ENCODE measurements at places on chromosomes 1 and 21.

DNA sequence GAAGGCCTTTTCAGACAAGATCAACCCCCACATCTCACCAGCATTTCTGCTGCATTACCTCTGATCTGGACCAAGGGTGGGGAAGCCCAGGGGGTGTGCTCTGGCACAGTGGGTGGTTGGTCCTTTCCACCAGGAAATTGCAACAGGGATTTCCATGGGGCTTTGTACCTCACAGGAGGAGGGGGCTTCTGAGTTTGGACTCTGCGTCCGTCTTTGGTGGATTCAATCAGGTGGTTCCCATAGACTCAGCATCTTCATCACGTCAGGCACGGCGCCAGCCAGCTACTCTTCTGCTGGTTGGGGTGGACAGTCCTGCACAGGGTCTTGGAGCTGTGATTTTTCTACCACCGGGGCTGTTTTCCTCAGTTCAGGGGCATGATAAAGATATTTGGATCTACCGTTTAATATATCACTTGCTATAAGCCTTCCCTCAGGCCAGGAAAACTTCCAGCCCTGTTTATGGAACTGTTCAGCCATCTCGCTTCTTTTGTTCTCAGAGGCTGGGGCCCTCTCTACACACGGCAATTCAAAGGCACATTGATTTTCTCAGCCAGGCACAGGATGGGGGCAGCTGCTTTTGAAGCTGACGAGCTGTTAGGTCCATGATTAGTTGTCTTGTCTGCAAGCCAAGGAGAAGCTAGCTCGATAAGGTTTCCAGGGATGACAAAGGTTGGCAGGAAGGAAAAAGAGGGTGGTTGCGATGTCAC is 467.3 kb downstream of the CAMTA1 start:
- DNase-seq: no peak

- DNase-seq: no peak
Measured at GRCh38 chr1:108130794-108131193, 69.3 kb downstream of the SLC25A24 start.

GRCh38 chr1:18630511-18631495 is at the start of gene PAX7:
Gene PAX7 (plus strand): TSS chr1:18630846. CDS start chr1:18631604, 758 bp downstream.
- no peak for DNase-seq

DNA sequence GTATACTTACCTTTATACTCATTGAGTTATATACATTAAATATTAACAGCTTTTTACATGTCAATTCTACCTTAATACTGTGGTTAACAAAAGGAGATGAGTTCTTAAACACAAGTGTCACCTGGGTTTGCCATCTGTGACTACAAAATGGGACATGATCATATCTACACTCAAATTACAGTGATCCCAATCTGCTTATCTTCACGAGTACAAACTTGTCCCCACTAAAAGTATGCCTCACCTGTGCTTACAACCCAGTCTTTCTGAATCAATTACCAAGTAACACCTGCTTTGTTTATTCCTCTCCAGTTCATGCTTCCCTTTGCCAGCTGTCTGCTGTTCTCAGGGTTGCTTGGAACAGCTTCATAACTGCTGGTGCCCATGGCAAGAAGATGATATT is 8.8 kb downstream of the CD1E start:
- no peak for DNase-seq

DNA sequence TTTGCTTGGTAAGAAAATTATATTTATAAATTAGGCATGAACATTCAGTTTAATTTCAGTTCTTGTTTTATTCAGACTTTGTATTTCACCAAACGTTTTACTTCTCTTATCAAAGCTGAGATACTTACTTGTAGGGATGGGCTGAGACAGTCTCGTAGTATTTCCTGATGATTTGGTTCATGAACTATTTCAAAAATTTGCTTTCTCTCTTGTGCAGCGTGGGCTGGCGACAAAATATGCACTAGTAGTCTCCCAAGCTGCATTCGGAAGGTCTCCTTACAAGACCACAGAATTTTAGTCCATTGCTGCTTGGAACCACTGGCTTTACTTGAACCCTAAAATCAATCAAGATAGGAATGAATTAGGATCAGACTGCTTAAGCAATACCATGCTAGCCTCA is 91.7 kb upstream of the GNG4 start:
- no peak for DNase-seq

DNA sequence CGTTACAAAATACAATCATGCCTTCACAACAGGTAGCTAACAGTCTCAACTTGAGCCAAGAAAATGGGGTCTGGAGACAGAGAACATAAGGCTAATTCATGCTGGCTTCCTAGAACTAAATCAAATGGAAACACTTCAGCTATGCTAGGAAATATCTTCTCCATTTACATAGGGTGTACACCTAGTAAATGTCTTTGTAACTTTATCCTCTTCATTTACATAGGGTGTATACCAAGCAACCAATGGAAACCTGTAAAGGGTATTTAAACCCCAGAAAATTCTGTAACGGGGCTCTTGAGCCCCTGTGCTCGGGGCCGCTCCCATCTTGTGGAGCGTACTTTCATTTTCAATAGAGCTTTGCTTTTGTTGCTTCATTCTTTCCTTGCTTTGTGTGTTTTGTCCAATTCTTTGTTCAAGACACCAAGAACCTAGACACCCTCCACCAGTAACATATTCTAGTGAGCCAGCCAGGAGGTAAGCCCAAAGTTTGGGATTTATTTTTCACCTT is 19.5 kb upstream of the CYP4X1 start:
- DNase-seq: no peak

DNA sequence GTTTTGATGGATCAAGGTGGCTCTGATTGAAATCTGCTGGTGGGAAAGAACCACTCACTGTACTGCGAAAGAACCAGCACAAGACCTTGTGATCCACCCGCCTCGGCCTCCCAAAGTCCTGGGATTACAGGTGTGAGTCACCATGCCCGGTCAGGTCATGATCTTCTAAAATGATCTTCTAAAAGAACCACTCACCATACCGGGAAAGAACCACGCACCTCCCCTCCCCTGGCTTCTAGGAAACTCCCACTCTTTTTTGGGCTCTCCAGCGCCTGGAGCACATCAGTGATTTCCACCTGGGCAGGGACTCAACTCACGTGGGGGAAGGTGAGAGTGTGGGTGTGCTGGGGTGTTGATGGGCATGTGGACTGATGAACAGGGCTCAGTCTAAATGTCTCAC is 7.9 kb upstream of the RAB7B start:
- no peak for DNase-seq

DNA sequence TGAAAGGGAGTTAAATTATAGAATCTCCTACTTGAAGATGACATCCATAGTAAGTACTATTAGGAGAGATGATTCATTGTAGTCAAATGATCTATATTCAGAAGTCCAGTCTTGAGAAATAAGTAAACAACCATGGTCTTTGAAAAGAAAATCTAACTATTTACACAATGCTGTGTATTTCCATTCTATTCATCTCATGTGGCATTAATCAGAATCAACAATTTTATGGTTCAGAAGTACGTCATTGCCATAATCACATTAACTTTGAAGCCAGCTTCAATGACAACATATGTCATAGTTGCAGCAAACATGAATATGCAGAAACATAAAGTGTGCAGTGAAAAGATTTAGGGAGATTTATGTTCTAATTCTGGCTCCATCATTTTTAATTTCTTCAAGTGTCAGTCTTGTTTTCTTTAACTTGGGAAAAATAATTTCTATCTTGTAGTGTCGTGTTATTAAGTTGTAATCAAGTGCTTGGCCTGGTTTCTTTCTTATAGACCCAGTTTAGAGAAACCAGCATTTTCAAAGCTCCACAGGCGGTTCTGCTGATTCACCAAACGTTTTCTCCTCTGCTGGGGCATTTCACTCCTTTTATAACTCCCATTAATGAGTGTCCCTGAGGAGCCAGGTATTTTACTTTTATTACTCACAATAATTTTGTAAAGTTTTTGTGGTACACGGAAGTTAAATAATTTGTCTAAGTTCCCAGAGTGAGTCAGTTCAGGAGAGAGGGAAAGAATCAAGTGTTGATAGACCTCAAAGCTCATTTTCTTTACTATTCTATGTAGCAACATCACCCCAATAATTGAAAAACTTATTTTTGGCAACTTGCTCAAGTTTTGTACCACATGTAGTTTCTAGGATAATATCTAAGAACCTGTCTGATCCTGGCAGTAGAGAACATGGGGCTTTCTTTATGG is 35.9 kb upstream of the PTGS2 start:
- DNase-seq: no peak

DNA sequence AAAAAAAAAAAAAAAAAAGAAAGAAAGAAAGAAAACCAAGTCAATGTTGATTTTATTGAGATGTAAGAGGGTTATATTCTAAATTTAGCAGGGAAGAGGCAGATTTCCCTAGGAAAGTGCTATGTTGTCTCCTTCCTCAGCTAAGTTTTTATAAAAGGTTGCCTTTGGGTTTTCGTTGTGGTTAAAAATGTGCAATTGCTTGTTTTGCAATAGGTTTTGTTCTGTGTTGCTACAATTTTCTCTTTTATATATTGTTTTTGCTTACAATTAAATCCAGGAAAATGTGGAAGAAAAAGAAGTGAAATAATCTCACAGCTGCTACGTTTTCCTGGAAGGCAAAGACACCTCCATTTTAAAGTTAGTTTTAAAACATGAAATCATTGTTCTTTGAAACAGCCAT is 136.7 kb upstream of the C1orf105 start:
- DNase-seq: no peak

GRCh38 chr1:65255035-65255655 is 54.2 kb upstream of the DNAJC6 start:
- no peak for DNase-seq

- no peak for DNase-seq
Measured at GRCh38 chr1:196543833-196544232, 64.4 kb downstream of the KCNT2 start.

DNA sequence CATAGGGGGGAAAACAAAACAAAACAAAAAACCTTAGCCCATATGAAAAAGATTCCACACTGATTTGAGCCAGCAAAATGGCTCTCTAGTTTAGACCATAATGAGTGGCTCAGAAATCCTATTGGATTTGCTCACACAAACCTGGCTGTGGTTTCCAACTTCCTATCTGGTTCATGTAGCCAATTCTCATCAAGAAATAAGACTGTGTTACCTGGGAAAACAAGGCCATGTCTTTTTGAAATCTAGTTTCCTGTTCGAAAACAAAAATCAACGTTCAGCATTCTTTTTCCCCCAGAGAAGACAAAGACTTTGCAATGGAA is 69.2 kb downstream of the TBX15 start:
- no peak for DNase-seq

DNA sequence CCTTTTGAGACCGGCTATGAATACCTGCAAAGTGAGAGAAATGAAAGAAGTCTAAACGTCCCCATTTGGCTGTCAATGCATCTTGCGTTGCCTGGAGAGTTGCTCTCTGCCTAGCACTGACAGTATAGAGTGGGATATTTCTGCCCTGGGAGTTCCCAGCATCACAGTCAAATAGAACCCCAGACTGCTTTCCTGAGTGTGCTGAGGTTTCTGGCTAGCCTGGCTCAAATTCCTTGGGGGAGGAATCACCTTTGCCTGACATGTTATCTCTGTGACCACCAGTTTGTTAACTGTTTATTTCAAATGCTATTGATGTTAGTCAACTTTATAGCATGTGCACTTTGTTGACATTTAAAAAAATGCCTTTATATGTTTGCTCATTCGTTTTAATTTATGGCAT is 212.0 kb upstream of the FAM78B start:
- DNase-seq: no peak

DNA sequence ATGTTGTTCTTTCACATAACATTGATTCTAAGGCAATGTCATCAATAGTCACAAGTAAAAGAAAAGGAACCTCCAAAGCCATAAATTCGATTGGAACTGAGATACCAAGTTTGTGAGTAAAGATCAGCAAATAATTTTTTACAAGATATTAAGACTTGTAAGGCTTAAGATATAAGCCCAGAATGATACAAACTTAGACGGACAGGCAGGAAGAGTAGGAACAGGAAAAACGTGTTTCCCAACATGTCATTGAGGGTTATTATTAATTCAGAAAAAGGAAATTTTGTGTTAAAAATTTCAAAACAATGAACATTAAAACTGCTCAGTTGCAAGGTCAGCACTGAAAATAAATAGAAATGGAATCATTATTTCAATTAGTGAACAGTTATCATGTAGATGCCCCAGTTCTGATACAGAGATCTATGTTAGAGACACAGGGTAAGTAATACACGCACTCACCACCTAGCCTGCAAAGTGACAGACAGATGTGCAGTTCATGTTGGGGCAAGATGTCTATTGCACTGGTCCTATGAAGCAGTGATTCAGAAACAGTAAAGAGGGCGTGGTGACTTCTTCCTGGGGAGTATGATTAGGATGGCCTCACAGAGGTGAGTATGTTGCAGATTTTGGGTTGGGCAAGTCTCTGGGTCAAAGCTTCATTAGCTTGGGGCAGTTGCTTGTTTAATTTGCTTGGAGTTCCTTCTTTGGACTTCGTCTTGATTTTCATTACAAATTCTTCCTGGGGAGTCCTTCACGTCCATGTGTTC is 284.4 kb downstream of the SETD4 start:
- no peak for DNase-seq
